ENCODE measurements at places on chromosomes 6 and 20.

- no peak for DNase-seq
These were observed 45.3 kb upstream of the SMIM8 start for GRCh38 chr6:87277123-87277522.

GRCh38 chr6:88216182-88216581 lies 50.0 kb upstream of the CNR1 start:
- DNase-seq = no peak

GRCh38 chr20:48983423-48984400 lies 62.2 kb downstream of the ARFGEF2 start:
- peak; percentile 97 for DNase-seq

- no peak for DNase-seq
These were observed 25.0 kb upstream of the CDKAL1 start for GRCh38 chr6:20509212-20509611.

- DNase-seq = peak; percentile 85
These were observed 116.3 kb upstream of the CHD6 start for GRCh38 chr20:41734506-41734945.

- no peak for DNase-seq
These were observed 57.0 kb upstream of the CARMIL1 start for GRCh38 chr6:25222006-25222678.

GRCh38 chr6:108874470-108875160 lies 26.4 kb downstream of the ARMC2 start:
- DNase-seq = no peak

GRCh38 chr6:27553123-27553904 lies 80.4 kb upstream of the ZNF184 start:
- DNase-seq = no peak

DNA sequence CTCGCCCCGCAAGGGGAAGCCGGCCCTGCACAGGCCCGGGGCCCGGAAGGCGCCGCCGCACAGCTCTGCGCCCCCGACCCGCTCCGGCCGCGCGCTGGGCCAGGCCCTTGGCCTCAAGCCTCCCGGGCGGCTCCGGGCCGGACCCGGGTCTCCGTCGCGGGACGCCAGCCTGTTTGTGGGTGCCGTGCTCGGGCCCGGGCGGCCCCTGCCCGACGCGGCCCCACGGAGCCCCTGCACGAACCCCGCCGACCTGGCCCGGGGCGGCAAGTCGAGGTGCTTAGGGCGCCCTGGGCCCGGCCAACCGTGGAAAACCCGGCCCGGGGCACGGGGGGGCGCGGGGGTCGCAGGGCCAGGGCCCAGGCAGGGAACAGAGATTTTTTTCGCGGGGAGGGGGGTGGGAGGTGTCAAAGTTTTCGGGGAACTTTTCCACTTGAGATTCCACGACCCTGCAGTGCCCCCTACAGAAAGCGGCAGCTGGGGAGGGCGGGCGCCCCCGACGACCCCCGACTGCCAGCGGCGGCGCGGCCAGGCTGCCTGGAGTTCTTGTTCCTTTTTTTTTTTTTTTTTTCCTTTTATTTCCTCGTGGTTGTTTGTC lies 805 bp upstream of the STX16 start:
- DNase-seq = no peak

DNA sequence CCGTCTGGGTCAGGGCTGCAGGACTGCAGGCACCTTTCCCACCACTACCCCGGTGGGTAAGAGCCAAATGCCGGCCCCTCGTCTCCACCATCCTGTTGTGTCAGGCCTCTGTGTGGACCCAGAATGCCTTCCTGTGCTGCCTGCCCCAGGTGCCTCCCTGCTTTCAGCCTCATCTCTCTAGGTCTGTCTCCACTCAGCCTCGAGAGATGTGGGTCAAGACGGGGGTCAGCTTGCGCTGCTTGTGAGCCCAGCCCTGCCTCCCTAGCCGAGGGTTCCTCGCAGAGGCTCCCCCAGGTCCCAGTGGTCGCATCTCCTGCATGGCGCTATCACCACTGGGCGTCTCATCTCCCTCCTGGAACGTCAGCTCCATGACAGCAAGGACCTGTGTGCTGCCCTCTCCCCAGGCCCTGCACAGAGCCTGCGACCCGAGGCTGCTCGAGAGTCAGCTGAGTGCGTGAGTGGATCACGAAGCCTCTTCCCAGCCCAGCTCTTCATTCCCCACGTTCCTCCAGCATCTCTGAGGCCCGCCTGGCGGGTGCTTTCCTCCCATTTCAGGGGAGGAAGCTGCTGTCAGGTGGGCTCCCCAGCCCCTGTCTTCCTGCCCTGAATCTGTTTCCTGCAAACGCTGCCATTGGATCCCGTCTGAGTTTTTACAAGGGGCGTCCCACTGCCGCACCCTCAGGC lies 38.7 kb upstream of the ZBP1 start:
- no peak for DNase-seq

GRCh38 chr6:112218563-112218962 lies 35.8 kb downstream of the LAMA4 start:
- no peak for DNase-seq

DNA sequence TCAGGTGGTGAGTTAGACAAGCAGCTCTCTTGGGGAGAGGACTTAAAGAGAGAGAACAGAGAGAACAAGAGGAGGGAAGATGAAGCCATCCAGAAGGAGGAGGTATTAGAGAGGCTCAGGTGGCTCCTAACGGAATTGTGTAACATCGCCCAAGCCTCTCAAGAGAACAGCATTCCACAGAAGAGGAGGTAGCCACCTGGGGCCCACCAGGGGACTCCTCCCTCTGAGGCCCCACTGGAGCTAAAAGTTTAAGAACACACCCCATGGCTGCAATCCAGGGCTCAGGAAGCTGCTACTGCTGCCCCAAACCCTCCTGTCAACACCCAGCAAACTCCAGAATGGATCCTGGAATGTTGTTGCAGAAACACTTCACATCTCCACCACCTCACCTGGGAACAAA lies 23.6 kb upstream of the MDFI start:
- no peak for DNase-seq

GRCh38 chr6:161618831-161619454 lies 345.1 kb upstream of the AGPAT4 start:
- DNase-seq = peak; percentile 48

GRCh38 chr6:162862462-162862861 lies 134.7 kb downstream of the PACRG start:
- no peak for DNase-seq

- DNase-seq = no peak
These were observed 70.1 kb downstream of the RAMACL start for GRCh38 chr6:166516251-166516884.

DNA sequence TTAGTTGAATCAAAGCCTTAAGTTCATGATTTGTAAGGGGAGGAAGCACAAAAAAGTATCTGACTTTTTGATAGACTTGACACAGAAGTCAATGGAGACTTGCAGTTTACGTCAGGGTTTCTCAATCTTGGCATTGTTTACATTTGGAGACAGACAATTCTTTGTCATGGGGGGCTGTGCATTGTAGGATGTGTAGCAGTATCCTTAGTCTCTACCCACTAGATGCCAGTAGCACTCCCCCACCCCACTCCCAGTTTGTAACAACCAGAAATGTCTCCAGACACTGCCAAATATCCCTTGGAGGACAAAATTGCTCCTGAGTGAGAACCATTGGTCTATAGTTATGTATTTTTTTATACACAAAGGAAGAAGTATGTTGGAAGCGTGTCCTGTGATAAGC lies 434.1 kb downstream of the RFPL4B start:
- no peak for DNase-seq

All from RWPE1 (cell line).